ENCODE measurements at places on chromosomes 6 and 20. TPM values are rescaled to one million over a fixed set of nuclear protein-coding genes. Genes with fewer than 3 reads are reported as not detected.

Gene PSORS1C1
- total RNA-seq: not detected

Gene OOEP
- total RNA-seq: not detected

Gene TRIM10
- total RNA-seq: 0.21 TPM

Gene LHFPL5
- total RNA-seq: not detected

Gene FAM83D
- 2.1 TPM for total RNA-seq

Gene BTN1A1
- not detected for total RNA-seq

Gene PMEPA1
- total RNA-seq: 1.0 TPM

Gene RTN4IP1
- 2.9 TPM for total RNA-seq

Gene OPRL1
- 1.3 TPM for total RNA-seq

Gene C6orf52
- total RNA-seq: not detected

Gene DLL1
- total RNA-seq: 1.8 TPM

Gene SLC17A4
- total RNA-seq: not detected

Gene IMPG1
- not detected for total RNA-seq

Gene MAPK13
- total RNA-seq: 16.9 TPM

Gene TAB2
- total RNA-seq: 118 TPM

Gene CLDN20
- total RNA-seq: not detected
